Chondrocyte (in vitro differentiated cells): ENCODE measurements at places on chromosomes 4 and X.

DNA sequence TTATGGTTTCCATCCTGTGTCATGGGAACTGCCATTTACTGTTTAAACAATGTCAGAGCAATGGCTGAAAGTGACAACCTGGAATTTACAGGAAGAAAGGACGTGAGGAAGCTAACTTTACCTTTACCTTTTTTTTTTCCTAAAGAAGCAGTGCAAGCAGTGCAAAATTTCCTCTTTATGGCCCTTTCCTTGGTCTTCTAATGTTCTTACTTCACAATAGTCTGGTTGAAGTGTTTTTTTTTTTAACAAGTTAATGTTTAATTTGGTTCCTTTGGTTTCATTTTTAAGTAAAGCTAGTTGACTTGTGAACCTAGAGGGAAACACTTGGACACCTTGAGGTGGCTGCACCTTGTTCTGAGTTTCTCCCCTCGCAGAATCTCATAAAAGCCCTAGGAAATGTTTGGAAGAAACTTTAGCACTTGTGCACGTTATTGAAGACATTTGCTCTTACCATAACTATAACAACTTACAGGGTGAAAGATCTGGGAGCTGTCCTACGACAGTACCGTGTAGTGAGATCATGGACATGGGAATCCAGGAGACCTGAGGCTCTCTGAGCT, 1.8 kb downstream of the SGMS2 start:
- no peak for DNase-seq

DNA sequence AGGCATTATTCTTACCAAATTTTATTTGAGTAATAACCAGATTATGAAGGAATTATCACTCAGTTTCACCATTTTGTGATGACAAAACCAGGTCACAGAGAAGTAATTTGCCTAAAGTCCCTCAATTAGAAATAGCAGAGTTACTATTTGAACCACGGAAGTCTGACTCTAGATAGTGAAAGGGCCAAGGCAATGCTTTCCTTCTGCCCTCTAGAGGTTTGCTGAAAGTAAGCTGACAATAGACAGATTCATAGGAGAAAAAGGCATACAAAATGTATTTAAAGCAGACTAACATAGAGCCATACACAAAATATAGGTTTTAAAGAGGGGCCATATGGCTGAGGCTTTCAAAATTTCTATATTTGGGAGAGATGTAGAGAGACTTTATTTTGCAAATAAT, 43.1 kb downstream of the CXXC4 start:
- DNase-seq, result no peak

- DNase-seq, result no peak
Measured at GRCh38 chrX:103378990-103379389, 2.7 kb downstream of the BEX3 start.

DNA sequence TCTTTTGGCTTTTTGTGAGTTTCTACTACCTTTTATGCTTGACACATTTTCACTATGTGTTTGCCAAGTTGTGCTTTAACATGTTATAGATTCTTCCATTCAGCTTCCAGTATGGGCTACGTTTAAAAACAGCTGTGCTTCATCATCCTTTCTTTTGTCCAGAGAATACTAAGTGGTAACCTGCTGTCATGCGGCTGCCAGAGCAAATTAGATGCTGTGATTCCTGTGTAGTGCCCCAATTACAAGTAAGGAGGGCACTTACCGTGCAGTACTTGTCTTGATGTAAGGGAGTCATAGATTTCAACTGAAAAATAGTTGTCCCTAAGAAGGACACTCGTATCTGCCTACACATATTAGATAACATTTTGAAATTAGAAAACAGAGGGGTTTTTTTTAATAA, 531.8 kb upstream of the GALNTL6 start:
- DNase-seq, result no peak

GRCh38 chr4:122576261-122577188, 44.3 kb downstream of the IL21 start:
- no peak for DNase-seq

DNA sequence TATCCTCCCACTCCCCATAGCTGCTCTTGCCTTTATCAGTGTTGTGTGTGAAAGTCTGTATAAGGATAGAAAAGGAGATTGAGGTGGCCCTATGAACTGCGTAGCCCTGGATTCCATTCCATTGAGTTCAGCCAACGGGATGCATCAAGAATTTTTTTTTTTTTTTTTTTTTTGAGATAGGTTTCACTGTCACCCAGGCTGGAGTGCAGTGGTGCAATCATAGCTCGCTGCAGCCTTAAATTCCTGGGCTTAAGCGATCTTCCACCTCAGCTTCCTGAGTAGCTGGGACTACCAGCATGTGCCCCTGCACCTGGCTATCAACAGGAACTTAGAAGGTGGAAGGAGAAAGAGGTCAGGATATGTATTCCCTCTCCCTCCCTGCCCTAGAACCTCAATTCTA, 187.2 kb upstream of the SPRY1 start:
- DNase-seq, result no peak

DNA sequence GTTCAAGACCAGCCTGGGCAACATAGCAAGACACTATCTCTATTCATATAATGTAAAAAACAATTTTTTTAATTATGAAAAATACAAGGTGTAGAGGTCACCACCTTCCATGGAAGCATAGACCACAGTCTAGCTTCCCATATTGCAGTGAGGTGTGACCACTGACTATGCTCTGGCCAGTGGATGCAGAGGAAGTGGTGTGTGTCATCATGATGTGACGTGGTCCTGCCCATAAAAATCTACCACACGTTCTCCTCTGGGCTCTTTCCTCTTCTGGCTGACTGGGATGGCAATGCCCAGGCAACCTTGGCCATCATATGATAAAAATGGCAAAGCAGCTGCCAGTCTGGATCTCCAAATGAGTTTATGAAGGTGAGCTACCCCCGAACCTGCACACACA, 65.7 kb downstream of the RBM47 start:
- no peak for DNase-seq

DNA sequence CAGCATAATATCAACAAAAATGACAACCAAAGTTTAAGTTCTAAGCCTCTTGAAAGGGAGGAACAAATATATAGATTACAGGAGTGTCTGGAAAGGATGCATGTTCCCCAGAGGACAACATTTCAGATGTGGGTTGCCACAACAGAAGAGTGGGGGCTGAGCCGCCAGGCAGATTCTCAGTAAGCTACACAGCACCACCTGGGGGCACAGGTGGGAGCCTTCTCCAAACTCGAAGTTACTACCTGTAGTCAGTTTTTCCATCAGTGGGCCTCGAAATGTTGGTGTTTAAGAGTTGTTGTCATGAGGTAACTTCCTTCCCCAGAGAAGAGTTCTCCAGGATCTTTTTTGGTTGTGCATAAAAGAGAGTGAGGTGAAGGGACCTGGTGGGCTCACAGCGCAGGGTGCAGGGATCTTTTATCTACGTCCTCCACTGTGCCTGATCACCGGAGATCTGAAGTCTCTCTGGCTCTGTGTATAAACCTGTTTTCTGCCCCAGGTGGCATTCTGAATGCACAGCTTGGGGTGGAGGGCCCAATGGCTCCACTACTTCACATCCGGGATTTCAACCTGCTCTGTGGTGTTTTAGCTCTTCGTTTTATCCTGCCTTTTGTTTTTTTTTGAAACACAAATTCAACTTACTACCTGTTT, 58.4 kb upstream of the STS start:
- no peak for DNase-seq

GRCh38 chr4:63029380-63029779, 1379.9 kb downstream of the TECRL start:
- DNase-seq, result no peak

DNA sequence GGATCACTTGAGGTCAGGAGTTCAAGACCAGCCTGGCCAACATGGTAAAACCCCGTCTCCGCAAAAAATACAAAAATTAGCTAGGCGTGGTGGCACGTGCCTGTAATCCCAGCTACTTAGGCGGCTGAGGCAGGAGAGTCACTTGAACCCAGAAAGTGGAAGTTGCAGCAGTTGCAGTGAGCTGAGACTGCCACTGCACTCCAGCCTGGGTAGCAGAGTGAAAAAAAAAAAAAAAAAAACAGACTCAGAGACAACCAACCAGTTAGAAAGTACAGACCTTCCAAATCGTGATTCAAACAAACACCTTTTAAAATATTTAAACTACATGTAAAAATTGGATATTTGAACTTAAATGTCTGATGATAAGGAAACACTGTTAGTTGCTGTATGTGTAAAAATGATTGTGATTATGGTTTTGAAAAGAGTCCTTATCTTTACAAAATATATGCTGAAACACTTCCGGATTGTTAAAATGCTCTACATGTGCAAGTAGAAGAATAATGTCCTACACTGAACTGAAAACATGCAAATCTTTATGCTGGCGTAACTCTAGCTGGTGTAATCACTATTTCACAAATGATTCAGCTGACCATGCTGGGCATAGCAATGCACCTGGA, 37.8 kb downstream of the SH3KBP1 start:
- no peak for DNase-seq

GRCh38 chr4:157185363-157185762, 35.2 kb upstream of the GRIA2 start:
- no peak for DNase-seq

DNA sequence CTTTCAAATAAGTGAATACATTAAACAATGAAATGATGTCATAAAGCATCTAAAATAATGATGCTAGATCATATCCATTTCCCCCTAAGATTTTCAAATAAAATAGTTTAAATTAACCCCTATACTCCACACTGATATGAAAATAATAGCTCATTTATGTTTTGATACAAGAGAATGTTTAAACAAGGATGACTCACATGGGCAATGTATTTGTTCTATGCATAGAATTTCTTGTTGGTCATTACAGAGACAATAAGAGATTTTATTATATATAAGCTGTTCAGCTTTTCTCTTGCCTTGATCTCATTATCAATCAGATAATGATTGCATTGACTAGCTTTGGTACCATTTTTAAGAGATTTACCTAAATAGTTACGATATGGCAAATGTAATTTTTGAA, 411.7 kb downstream of the ARHGAP24 start:
- no peak for DNase-seq
